Stimulated activated CD4-positive, alpha-beta T cell treated with anti-CD3 and anti-CD28 coated beads, Interleukin-2, amount 100 ng/mL, for 48 hours (primary cell): ENCODE measurements at places on chromosomes 2 and 18.

DNA sequence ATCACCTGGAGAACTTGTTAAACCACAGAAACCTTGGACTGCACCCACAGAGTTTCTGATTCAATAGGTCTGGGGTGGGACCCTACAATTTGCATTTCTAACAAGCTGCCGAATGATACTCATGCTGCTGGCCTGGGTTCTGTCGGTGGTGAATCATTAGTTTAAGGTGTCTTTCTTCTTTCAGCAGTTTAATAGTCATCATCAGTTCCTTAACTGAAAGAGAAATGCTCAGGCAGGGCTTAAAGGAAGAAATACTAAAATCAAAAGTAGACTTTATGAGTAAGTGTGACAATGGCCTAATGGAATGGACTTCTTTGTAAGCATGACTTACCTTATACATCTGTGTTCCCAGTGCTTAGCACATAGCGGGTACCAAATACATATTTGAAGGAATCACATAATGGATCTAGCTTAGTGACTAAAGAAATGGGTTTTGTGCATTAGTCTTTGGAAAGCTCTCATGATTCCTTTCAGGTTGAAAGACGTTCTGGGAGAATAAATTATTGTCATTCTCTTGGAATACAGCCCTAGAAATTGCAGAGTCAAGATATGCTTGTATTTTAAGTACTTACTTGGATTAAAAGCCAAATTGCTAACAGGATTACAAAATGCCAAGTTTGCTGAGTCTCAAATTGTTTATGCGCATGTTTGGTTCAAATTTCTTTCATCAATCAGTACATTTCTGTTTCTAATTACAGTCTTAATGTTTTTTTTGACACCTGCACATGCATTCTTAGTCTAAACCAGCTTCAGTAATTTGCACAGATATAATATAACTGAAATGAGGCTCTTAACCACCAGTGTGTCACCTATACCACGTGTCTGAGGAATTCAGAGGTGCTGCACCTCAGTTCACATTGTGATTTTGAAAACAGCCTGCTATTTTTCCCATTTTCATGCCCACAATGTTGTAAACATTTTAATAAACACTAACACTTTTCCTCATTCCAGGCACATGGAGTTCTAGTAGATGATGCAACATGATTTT lies 220.3 kb upstream of the NRP2 start:
- DNase-seq: no peak

DNA sequence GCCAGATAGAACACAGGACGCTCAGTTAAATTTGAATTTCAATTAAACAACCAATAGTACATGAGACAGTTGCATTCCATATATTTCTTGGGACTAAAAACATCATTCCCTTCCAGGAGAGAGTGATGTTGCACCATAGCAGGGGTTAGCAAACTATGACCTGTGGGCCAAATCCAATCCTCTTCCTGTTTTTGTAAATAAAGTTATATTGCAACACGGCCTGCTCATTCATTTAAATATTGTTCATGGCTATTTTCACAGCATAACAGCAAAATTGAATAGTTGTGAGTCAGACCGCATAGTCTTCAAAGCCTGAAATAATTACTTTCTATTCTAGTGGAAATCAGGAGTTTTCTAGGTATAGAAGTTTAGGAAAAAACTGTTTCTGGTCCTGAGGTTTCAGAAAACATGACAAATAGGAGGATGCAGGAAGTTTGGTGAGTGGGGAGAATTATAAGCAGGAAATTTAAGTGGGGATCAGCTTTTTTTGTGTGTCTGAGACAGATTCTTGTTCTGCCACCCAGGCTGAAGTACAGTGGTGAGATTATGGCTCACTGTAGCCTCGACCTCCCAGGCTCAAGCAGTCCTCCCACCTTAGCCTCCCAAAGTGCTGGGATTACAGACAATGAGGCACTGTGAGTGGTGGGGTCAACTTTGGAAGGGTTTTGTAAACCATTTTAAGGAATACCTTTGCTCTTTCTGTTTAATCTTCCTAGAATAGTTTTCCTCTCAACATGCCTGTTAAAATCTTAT lies 131.5 kb downstream of the SOCS6 start:
- no peak for DNase-seq

GRCh38 chr2:133143645-133144044 lies 424.6 kb downstream of the NCKAP5 start:
- DNase-seq: no peak

DNA sequence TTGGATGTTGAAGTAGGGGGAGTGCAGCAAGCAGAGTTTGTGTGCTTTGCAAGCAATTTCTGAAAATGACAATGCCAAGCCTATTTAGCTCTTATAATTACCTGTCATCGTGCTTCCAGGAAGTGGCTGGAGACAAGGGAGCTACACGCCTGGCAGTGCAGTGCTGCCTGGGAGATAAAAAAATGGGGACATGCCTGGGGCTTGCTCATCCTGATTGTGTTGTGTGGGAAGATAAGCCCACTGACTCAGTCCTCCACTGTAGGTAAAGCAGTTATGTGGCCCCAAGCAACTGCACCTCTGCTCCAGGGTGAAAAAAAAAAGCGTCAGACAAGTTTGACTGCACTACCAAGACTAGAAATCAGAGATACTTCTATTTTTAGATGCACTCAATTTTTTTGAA lies 396.9 kb upstream of the NXPH2 start:
- no peak for DNase-seq

GRCh38 chr2:42862669-42863185 lies 70.3 kb upstream of the HAAO start:
- no peak for DNase-seq

- no peak for DNase-seq
Observed at GRCh38 chr2:26540961-26541360, 63.0 kb upstream of the OTOF start.

DNA sequence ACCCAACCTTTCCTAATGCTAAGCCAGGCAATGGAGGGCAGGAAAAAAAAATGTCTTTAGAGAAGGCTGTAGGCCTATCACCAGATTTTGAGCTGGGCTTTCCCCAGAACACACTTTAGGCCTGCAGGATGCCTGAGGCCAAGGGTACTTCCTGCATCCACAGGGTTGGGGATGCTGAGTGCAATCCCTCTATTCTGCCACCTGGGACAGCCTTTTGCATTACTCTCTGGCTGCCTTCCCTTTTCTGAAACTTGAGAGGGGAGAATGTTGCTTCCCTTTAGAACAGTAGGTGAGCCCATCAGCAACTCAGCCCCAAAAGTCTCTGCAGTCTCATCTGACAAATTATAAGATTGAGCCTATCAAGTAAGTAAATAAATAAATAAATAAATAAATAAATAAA lies 195.2 kb downstream of the SLC8A1 start:
- no peak for DNase-seq

GRCh38 chr2:217797661-217798069 lies 205.1 kb downstream of the TNS1 start:
- DNase-seq: no peak

GRCh38 chr2:101759162-101759561 lies 61.7 kb downstream of the MAP4K4 start:
- no peak for DNase-seq

GRCh38 chr2:8402222-8402621 lies 279.6 kb upstream of the ID2 start:
- no peak for DNase-seq

- DNase-seq: no peak
Observed at GRCh38 chr18:24022161-24022560, 7.6 kb downstream of the TTC39C start.

DNA sequence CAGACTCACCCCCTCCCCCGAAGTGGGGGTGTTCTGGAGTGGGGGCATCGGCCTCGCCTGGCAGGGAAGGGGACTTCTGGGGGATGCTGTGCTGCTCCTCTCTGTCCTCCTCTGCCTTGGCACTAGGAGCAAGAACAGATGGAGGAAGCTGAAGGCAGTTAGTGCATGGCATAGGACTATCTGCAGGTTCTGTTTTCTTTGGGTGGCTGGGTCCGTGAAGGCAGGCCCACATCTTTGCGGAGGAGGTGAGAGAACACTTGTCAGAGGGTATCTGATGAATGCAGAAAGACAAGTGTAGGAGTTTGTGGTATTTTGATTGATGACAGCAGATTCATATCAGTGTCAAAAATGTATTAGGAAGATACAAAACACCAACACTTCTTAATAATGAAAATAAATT lies 411.4 kb downstream of the TSN start:
- DNase-seq: no peak

- no peak for DNase-seq
Observed at GRCh38 chr2:69422198-69422597, 15.0 kb downstream of the NFU1 start.

GRCh38 chr18:34821669-34822210 lies 111.6 kb downstream of the DTNA start:
- DNase-seq: no peak

DNA sequence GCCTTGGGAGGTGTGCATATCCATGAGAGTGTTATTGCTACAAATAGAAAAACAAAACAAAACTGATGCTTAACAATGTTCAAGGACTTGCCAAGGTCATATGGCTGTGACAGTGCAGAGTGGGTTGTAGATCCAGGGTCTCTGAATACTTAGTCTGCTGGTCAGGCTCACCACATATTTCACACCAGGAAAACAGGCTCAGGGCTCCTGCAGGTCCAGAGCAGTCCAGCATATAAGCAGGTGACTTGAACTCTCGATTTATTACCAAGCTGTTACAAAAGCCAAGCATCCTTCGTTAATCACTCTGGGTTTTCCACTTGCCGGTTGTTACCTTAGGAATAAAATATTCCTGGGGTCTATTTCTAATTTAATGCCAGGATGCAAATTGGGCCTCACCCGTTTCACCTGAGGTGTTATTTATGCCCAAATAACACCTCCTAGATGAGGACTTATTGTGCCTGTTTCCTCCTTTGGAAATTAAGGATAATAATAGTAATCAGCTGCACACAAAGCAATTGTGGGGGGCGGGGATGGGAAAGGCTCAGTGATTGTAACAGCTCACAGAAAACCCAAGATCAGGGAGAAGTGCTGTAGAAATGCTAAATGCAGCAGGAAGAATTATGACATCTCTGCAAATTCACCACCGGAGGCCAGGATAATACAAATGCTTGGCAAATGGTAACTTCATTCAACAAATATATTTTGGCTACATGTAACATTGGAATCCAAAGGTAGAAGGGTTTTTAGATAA lies 72.9 kb downstream of the TMEM182 start:
- DNase-seq: no peak

GRCh38 chr2:239258248-239258647 lies 142.6 kb downstream of the HDAC4 start:
- DNase-seq: no peak

GRCh38 chr2:62208074-62208757 lies 12.3 kb downstream of the B3GNT2 start:
- DNase-seq: no peak

GRCh38 chr2:168397629-168398028 lies 58.4 kb upstream of the CERS6 start:
- DNase-seq: no peak

- no peak for DNase-seq
Observed at GRCh38 chr2:105413206-105413605, 14.4 kb upstream of the FHL2 start.

DNA sequence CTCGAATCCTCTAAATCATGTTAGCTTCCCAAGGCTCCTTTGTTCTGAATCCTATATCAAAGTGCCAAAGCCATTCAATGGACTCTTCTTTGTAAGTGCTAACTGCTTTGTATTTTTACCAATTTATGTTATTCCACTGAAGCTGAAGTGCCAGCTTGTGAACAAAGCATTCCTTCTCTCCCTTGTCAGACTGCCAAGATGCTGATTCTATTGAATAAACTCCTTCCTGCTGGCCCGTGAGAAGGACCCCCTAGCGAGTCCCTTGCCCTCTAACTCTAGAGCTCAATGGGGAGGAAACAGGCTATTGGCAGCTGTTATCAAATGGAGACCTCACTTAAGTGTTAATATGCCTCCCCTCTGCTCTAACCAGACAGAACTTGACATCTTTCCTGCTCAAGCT lies 1097.9 kb upstream of the CNTNAP5 start:
- no peak for DNase-seq

DNA sequence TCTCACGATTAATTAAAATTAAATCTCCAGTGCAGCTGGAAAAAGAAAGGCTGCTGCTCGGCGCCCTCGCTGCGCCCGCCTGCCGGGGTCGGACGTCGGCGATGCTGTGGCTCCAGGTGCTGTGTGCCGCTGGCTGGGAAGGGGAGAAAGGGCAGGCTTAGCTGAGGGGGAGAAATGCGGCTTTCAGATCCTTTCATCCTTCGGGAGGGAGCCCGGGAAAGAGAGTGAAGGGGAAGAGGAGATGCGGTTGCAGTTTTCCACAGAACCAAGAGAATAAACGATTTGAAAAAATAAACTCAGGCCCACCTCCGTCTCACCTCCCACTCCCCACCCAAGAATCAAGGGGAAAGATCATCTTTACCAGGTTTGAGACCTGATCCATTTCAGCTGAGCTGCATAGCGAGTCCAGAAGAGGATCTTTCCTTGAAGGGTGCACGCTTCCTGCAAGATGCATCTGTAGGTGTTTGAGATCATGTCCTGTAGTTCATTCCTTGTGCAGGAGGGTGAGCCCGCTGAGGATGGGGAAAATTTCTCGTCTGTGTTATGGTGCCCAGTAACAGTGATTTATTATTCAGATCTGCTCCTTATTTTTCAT lies 495 bp downstream of the TMEM169 start:
- peak; percentile 14 for DNase-seq

DNA sequence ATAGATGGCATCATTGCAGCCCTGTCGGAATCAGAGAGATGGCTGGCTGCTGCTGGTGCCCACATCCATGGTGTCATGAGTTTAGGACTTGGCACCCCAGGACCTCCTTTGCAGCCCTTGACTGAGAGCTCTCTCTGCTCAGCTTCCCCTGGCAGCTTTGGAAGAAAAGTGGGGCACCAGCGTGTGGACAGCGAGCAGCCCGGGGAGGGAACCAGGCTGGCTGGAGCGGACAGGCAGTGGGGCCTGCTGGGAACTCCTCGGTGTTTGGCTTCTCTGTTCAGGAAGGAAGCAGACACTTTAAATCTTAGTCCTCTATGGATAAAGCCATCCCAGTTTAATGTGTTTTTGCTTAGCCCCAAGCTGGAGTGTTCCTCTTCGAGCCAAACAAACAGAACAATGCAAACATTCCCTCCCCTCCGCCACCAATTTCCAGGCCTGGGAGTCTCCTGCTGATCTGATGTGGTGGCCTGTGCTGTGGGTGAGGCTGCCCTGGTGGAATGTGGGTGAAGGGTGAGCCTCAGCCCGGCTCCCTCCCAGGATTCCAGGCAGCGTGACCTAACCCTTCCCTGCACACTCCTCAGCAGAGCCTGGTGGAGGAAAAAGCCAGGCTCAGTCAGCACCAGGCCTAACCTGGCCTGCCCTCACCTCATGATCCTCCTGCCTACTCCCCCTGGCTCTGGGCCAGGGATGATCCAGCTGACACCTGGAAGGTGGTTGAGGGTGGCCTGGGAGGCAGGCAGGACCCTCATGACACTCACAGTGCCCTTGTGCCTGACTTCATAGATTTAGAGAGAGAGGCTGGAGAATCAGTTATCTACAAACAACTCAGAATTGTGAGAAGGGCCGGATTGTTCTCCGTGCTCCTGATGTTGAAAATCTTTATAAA lies 21.6 kb upstream of the ITGB6 start:
- no peak for DNase-seq

GRCh38 chr2:23390152-23390551 lies 5.2 kb downstream of the KLHL29 start:
- DNase-seq: no peak

- no peak for DNase-seq
Observed at GRCh38 chr18:23591011-23591410, 4.7 kb upstream of the NPC1 start.

GRCh38 chr2:45814951-45815621 lies 163.6 kb downstream of the PRKCE start:
- no peak for DNase-seq
